Chondrocyte (in vitro differentiated cells): ENCODE measurements at places on chromosomes 1 and 21. TPM values are rescaled to one million over a fixed set of nuclear protein-coding genes. Genes with fewer than 3 reads are reported as not detected.

FCRL4 gene
- not detected in 3 replicates for total RNA-seq

NGF gene
- total RNA-seq, result 33.9 to 41.7 TPM (median 41.4 TPM) in 3 replicates

CDK11A gene
- 23.8 to 37.8 TPM (median 26.0 TPM) in 3 replicates for total RNA-seq

AGRN gene
- 138 to 221 TPM (median 219 TPM) in 3 replicates for total RNA-seq

ABCG1 gene
- 0.51 to 1.6 TPM (median 1.6 TPM) in 3 replicates for total RNA-seq

USH2A gene
- total RNA-seq, result not detected in 3 replicates

UBL4B gene
- total RNA-seq, result not detected in 3 replicates

RIMKLA gene
- total RNA-seq, result 0.18 to 0.27 TPM in 2 of 3 replicates, not detected in the other

BARHL2 gene
- not detected in 3 replicates for total RNA-seq

PLEKHA6 gene
- total RNA-seq, result 0.15 to 1.4 TPM (median 0.51 TPM) in 3 replicates

GRCh38 chr1:154407198-154408091 is 2.3 kb downstream of the IL6R start:
- peak overlapping the region; percentile 91 for H3K27ac ChIP-seq
- no peak overlapping the region for H3K4me3 ChIP-seq
- H3K4me1 ChIP-seq, result peaks cover 30% of the 10 kb centered on the region
- DNase-seq, result peak; percentile 47

DNA sequence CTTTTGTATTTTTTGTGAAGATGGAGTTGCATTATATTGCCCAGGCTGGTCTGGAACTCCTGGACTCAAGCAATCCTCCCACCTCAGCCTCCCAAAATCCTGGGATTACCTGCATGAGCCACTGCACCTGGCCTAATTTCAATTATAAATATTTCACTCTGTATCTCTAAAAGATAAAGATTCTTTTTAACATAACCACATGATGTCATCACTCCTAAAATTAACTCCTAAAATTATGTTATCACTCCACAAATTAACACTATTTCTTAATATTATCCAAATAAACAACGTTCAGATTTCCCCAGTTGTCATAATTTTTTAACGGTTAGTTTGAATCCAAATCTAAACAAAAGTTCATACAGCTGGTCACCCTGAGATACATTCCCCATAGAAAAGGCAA is 43.0 kb downstream of the DESI2 start:
- peaks cover 3% of the 10 kb centered on the region for H3K4me1 ChIP-seq
- H3K27ac ChIP-seq, result no peak overlapping the region
- peaks cover 33% of the 10 kb centered on the region for H3K36me3 ChIP-seq
- no peak for DNase-seq

- H3K27ac ChIP-seq, result peak within 1 kb of the TSS; percentile 42
- H3K27me3 ChIP-seq, result peaks cover 20% of the 10 kb centered on the region
- peaks cover 44% of the 10 kb centered on the region for H3K4me1 ChIP-seq
- no peak for DNase-seq
- no peaks in the 10 kb centered on the region for H3K36me3 ChIP-seq
Observed at GRCh38 chr1:160115545-160116282, at the start of gene ATP1A2. Gene ATP1A2, plus strand, starts transcription at chr1:160115759. Its CDS starts 103 bp downstream, at chr1:160115862.

- H3K36me3 ChIP-seq, result peaks cover 5% of the 10 kb centered on the region
- peaks cover 15% of the 10 kb centered on the region for H3K4me1 ChIP-seq
- H3K27me3 ChIP-seq, result no peaks in the 10 kb centered on the region
- H3K27ac ChIP-seq, result no peak overlapping the region
- no peak overlapping the region for H3K4me3 ChIP-seq
- DNase-seq, result peak; percentile 70
Observed at GRCh38 chr1:109267743-109268300, 15.1 kb downstream of the PSRC1 start.

- no peaks in the 10 kb centered on the region for H3K36me3 ChIP-seq
- no peak overlapping the region for H3K4me3 ChIP-seq
- DNase-seq, result no peak
- no peaks in the 10 kb centered on the region for H3K4me1 ChIP-seq
- no peaks in the 10 kb centered on the region for H3K27me3 ChIP-seq
Observed at GRCh38 chr1:34276606-34277005, 99.9 kb downstream of the C1orf94 start.

- no peak for DNase-seq
- H3K27ac ChIP-seq, result peak overlapping the region; percentile 18
- H3K27me3 ChIP-seq, result no peaks in the 10 kb centered on the region
- no peak overlapping the region for H3K4me3 ChIP-seq
- H3K36me3 ChIP-seq, result peaks cover 2% of the 10 kb centered on the region
Observed at GRCh38 chr1:197465528-197466327, 197.7 kb downstream of the CRB1 start.

DNA sequence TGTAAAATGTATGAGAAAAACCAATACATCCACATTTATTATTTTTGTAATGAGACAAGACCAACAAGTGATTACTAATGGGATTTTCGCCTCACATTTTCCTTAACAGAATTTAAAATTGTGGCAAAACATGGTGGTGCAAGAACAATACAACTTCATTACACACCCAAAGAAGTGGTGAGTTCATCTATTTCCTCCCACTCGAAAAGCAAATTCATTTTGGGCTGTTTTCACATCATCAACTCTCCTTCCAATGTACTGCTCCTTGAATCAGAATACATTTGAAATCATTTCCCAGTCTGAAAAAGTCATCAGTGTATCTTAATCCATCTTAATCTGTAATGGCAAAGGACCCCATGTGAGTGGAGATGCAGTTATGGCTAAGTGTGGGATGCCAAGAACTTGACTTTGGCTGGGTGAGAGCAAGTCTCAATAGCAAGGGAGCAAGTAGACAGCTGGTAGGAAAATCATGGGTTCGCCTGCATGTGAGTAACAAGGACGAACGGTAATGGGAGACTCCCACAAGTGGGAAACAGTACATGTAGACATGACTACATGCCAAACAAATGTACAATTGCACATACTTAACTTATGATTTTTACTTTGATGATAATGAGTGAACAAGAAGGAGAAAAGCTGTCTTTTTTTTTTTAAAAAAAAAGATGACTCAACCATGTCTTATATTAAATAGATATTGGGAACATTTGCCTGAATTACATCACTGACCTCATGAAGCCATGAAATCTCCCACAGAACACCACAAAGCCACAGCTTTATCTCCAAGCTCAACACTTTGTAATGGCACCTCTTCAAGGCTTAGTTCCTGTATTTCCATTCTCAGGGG is 46.0 kb downstream of the RUNX1 start:
- H3K4me1 ChIP-seq, result peaks cover 11% of the 10 kb centered on the region
- no peak overlapping the region for H3K4me3 ChIP-seq
- no peak for DNase-seq
- peak overlapping the region; percentile 65 for H3K27ac ChIP-seq
- H3K27me3 ChIP-seq, result no peaks in the 10 kb centered on the region

DNA sequence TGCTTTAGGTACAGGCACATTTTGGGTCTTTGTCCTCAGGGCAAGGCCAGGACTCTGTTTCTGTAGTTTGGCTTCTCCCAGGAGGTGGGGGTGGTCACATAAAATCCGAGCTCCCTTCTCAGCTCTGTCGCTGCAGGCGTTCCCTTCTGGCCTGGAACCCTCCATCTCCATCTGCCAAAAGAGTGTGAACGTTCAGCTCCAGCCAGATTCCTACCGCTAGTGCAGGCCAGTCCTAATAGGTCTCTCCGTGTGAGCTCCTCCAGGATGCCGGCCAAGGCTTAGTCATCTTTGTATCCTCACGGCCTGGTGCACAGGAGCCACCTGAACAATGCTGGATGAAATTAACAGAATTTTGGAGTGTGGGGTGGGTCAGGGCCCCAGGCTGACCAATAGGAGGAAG is 19.9 kb upstream of the KCNA10 start:
- H3K4me3 ChIP-seq, result no peak overlapping the region
- DNase-seq, result no peak
- no peaks in the 10 kb centered on the region for H3K4me1 ChIP-seq
- H3K27ac ChIP-seq, result no peak overlapping the region
- no peaks in the 10 kb centered on the region for H3K36me3 ChIP-seq

DNA sequence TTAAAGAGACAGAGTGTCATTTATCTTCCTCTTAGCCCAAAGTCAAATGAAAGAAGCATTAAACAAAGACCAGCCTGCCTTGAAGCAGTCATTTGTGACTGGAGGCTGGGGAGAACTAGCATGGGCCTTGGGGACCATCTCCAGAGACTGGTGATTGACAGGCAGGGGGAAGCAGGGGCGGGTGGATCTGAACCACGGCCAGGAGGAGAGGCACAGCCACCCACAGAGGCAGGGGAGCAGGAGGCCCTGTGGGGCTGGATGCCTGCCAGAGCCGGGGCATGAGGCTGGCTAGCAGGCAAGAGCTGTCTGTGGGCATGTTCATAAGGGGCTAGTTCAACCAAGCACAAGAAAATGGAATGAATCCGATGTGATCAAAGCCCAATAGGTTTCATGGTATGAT is 73.9 kb downstream of the PLXNA2 start:
- H3K4me3 ChIP-seq, result no peak overlapping the region
- H3K27me3 ChIP-seq, result no peaks in the 10 kb centered on the region
- no peak for DNase-seq
- peaks cover 6% of the 10 kb centered on the region for H3K36me3 ChIP-seq
- peaks cover 55% of the 10 kb centered on the region for H3K4me1 ChIP-seq

DNA sequence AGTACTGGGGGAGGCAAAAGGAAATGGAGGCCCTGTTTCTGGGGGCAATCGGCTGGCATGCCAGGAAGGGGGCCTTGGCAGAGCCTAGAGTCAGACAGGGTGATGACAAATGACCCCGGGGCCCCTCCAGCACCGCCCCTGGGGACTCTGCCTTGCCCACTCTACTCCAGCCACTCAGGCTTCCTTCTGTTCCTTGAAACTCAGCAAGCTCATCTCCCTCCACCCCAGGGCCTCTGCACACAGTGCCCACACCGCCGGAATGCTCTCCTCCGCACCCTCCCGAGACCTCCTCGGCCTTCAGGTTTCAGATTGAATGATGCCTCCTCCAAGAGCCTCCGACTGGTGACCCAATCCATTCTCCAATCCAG is 122.5 kb upstream of the ZBTB40 start:
- peak; percentile 53 for DNase-seq
- no peak overlapping the region for H3K4me3 ChIP-seq
- H3K36me3 ChIP-seq, result no peaks in the 10 kb centered on the region

- no peak for DNase-seq
- no peaks in the 10 kb centered on the region for H3K4me1 ChIP-seq
- peaks cover 2% of the 10 kb centered on the region for H3K27me3 ChIP-seq
Observed at GRCh38 chr1:114122941-114123618, 30.6 kb downstream of the SYT6 start.

- peaks cover 4% of the 10 kb centered on the region for H3K27me3 ChIP-seq
- H3K4me3 ChIP-seq, result no peak overlapping the region
- DNase-seq, result no peak
- H3K36me3 ChIP-seq, result no peaks in the 10 kb centered on the region
- no peak overlapping the region for H3K27ac ChIP-seq
Observed at GRCh38 chr21:30981403-30981802, 56.9 kb downstream of the KRTAP19-8 start.

DNA sequence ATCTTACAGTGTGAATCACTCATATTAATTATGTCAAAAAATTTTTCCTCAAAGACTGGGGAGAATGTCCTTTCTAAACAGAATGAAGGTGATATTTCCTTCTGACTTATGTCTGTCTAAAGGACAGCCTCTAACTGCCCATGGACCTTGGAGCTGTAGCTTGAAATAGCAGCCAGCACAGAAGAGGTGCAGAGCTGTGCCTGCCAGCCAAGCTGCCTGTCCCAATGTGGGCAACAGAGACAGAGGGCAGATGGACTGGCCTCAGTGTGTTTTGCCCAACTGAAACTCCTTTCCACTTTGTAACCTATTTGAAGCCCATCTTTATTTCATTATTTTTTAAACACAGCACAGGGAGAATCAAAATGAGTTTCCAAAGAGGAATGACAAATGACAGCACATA is 97.6 kb upstream of the DYNLT5 start:
- H3K27ac ChIP-seq, result no peak overlapping the region
- peaks cover 13% of the 10 kb centered on the region for H3K4me1 ChIP-seq
- H3K36me3 ChIP-seq, result peaks cover 11% of the 10 kb centered on the region
- H3K27me3 ChIP-seq, result no peaks in the 10 kb centered on the region
- DNase-seq, result no peak

DNA sequence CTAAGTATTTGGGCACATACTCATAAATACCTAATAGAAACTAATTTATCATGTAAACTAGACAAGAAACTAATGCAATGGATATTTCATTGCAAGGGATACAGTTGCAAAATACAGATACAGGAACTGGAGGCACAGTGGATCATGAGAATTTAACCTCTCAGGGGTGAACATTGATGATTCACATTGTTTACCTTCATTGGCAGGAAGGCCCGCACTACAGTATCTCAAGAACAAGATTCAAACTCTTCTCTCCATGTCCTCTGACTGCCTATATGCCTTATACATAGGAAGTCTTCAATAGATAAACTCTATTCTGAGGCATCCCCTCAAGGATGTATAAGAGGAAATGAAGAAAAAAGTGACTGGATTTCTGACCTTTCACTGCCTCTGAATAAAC is 18.4 kb upstream of the PTBP2 start:
- H3K4me1 ChIP-seq, result no peaks in the 10 kb centered on the region
- H3K4me3 ChIP-seq, result no peak overlapping the region
- H3K36me3 ChIP-seq, result no peaks in the 10 kb centered on the region
- DNase-seq, result no peak
- no peaks in the 10 kb centered on the region for H3K27me3 ChIP-seq

DNA sequence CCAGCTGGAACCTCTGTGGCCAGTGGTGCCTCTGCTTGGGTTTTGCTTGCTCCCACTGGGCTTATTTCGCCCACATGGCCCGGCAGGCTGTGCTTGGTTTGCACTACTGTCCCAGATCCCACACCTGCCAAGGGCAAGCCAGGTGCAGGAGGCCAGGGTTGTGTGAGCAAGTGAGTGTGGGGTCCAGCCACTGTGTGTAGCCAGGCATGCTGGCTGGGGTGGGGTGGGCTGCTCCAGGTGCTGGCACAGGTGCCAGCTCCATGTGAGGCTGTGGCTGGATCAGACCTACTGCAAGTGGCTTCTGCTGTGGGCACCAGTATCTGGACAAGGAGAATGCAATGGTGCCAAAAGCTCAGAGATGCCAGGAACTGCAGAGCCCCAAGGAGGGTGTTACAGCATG is 28.5 kb downstream of the RYR2 start:
- no peaks in the 10 kb centered on the region for H3K4me1 ChIP-seq
- peaks cover 15% of the 10 kb centered on the region for H3K27me3 ChIP-seq
- DNase-seq, result no peak
- H3K27ac ChIP-seq, result no peak overlapping the region

DNA sequence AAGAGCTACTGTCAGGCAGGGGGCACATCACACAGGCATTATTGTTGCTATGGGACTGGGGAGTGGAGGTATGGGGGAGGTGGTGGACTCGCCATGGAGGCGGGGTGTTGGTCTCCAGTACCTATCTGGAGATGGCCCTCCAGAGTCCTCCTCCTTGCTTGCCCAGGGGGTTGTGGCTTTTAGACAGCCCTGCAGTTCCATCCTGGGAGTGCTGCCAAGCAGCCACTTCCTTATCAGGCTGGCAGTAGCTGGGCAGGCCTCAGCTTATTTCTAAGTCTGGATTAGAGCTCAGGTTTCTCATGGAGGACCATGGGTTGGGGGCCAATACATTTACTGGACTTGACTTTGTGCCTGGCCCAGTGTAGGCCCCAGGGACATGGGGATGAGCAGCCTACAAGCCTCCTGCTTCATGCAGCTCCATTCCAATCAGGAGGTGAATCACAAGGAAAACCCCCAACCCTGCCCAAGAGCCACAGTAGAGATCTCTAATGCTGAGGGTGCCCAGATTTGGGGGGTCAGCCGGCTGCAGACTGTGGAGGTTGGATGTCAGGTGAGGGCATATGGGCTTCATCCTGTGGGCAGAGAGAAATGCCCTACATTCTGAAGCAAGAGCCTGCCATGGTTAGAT is 210.7 kb upstream of the EDN2 start:
- no peak overlapping the region for H3K4me3 ChIP-seq
- no peaks in the 10 kb centered on the region for H3K36me3 ChIP-seq
- peak; percentile 9 for DNase-seq
- H3K4me1 ChIP-seq, result no peaks in the 10 kb centered on the region
- no peaks in the 10 kb centered on the region for H3K27me3 ChIP-seq
- no peak overlapping the region for H3K27ac ChIP-seq

- no peak for DNase-seq
- H3K4me1 ChIP-seq, result peaks cover 25% of the 10 kb centered on the region
- no peak overlapping the region for H3K27ac ChIP-seq
- H3K36me3 ChIP-seq, result no peaks in the 10 kb centered on the region
Observed at GRCh38 chr1:9589719-9590157, 1.0 kb downstream of the TMEM201 start.
